ENCODE measurements at places on chromosomes 3 and 15.

- no peaks in the 10 kb centered on the region for H3K36me3 ChIP-seq
- no peak for DNase-seq
- H3K4me3 ChIP-seq = no peak overlapping the region
- no peaks in the 10 kb centered on the region for H3K27me3 ChIP-seq
Observed at GRCh38 chr3:124383051-124383450, 347.2 kb upstream of the UMPS start.

- no peak for DNase-seq
- H3K4me3 ChIP-seq = peak overlapping the region; percentile 74
- H3K27ac ChIP-seq = peak overlapping the region; percentile 92
- peaks cover 18% of the 10 kb centered on the region for H3K4me1 ChIP-seq
- H3K27me3 ChIP-seq = no peaks in the 10 kb centered on the region
- no peaks in the 10 kb centered on the region for H3K36me3 ChIP-seq
Observed at GRCh38 chr15:56886363-56886931, 32.0 kb upstream of the TCF12 start.

DNA sequence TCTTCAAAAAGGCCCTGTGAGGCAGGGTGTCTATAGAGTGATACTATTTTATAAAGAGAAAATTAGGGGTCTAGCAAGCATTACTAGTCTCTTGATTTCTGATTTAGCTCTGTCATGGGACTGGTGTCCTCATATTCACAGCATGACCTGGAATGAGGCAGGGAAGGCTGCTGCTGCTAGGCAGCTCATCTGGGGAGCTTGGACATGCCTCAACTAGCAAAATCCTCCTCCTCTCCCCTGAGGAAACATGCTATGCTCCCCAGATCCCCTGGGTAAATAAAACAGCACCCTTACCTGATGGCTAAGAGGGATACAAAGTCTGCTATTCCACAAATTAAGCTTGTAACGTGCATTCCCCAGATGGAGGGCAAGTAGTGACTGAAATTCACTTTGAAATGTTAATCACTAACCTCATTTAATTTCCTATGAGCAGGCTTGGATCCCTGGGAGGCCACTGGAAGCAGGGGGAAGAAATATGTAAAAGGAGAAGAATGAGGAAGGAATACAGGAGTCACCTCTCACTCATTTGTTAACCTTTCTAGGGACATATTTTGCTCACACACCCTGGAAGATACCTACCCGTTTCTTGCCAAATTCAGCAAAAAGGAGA, 709.4 kb downstream of the SQOR start:
- H3K4me1 ChIP-seq = no peaks in the 10 kb centered on the region
- no peaks in the 10 kb centered on the region for H3K36me3 ChIP-seq
- no peak for DNase-seq
- no peak overlapping the region for H3K27ac ChIP-seq

DNA sequence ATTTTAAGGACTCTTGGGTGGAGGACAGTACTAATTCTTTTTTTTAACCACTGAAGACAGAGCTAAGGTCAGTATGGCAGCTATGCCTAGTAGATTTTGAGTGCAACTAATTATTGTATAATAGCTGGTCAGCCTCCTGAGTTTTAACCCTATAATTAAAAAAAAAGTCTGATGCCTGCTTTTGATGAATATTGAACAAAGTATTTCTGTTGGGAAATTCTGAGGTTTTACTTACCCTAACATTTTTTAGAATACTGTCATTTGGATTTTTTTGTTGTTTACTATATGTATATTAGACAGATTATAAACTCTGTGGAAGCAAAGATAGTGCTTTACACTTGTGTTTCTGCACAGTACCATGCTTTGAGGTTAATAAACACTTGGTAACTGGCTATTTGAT, 20.8 kb downstream of the TCF12 start:
- H3K4me3 ChIP-seq = no peak overlapping the region
- no peak for DNase-seq
- no peaks in the 10 kb centered on the region for H3K27me3 ChIP-seq
- H3K4me1 ChIP-seq = no peaks in the 10 kb centered on the region
- no peak overlapping the region for H3K27ac ChIP-seq

DNA sequence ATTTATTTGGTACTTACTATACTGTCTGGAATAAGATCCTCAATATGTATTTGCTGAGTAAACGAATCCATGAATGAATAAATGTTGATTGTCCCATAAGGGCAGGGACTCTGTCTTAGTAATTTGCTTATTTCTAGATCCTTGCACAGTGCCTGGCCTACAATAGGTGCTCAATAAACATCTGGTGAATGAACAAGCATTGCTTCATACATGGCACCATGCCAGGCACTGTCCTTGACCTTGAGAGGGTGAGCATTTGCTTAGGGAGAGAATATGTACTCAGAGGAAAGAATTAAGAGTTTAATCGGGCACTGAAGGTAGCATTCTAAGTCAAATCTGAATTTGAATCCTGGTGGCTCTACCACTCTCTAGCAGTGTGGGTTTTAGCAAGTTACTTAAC, 282.1 kb downstream of the THSD4 start:
- no peaks in the 10 kb centered on the region for H3K36me3 ChIP-seq
- peaks cover 4% of the 10 kb centered on the region for H3K4me1 ChIP-seq
- H3K27me3 ChIP-seq = no peaks in the 10 kb centered on the region
- no peak overlapping the region for H3K4me3 ChIP-seq
- H3K27ac ChIP-seq = peak overlapping the region; percentile 28

GRCh38 chr3:77412021-77412438, 372.1 kb downstream of the ROBO2 start:
- peaks cover 6% of the 10 kb centered on the region for H3K4me1 ChIP-seq
- H3K27ac ChIP-seq = no peak overlapping the region
- DNase-seq = no peak
- H3K4me3 ChIP-seq = no peak overlapping the region
- H3K36me3 ChIP-seq = no peaks in the 10 kb centered on the region

GRCh38 chr3:122936335-122936734, 91.2 kb downstream of the SEMA5B start:
- peaks cover 23% of the 10 kb centered on the region for H3K27me3 ChIP-seq
- no peak overlapping the region for H3K27ac ChIP-seq
- H3K4me3 ChIP-seq = no peak overlapping the region
- no peaks in the 10 kb centered on the region for H3K36me3 ChIP-seq

- no peak for DNase-seq
- no peaks in the 10 kb centered on the region for H3K36me3 ChIP-seq
- no peak overlapping the region for H3K4me3 ChIP-seq
- no peaks in the 10 kb centered on the region for H3K4me1 ChIP-seq
Observed at GRCh38 chr3:44326019-44326418, 12.5 kb upstream of the TCAIM start.
